Activated effector memory CD4-positive, alpha-beta T cell treated with anti-CD3 and anti-CD28 coated beads, Interleukin-2, amount 50 U/mL, for 16 hours (primary cell): ENCODE measurements at places on chromosomes 5 and 9.

DNA sequence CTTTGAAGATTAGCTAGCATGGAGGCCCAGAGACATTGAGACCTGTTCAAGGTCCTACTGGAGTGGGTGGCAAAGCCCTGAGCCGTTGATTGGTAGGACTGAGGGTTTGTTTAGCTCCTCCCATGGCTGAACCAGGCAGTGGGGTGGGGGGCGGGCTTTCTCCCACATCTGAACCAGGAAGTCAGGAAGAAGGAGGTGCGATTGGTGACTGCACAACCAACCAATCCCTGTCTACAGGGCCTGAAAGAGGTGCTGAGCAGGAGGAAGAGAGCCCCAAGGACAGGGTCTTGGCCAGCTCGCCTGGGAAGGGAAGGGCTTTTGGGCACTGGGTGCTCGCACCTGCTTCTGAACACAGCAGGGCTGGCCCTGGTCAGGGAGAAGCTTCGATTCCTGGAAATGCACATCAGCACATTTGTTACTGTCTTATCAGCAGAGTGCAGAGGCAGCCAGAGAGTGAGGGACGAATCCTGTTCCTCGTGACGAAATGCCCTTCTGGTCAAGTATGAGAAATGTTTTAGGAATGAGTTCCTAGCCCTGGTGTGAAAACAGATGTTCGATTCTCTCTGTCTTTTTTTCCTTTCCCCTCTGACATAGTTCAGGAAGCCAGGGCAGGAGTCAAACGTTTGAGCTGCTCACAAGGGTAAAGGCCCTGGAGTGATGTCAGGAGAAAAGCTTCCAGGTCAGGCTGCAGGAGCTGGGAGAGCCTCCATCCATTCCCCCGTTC lies 294.8 kb upstream of the KLF4 start:
- DNase-seq = no peak

DNA sequence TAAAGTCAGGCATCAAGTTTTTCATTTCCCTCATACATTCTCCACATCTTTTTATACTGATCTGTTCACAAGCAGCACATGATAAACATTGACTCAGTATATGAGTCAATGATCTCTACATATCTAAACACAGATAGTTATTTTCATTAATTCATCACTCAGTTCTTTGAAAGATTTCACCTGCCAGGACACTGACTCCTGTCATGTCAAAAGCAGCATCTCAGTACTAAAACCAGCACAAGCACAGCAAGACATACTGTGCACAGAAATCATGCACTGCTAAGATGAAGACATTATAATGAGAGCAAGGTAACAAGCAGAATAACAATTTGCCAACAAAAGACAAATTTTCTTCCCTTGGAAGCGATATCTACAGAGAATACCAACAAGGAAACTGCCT lies 206.1 kb upstream of the COX7C start:
- no peak for DNase-seq

GRCh38 chr9:124045076-124045829 lies 33.7 kb downstream of the LHX2 start:
- peak; percentile 59 for DNase-seq

- no peak for DNase-seq
These were observed 156.5 kb downstream of the ASTN2 start for GRCh38 chr9:117258184-117258866.

DNA sequence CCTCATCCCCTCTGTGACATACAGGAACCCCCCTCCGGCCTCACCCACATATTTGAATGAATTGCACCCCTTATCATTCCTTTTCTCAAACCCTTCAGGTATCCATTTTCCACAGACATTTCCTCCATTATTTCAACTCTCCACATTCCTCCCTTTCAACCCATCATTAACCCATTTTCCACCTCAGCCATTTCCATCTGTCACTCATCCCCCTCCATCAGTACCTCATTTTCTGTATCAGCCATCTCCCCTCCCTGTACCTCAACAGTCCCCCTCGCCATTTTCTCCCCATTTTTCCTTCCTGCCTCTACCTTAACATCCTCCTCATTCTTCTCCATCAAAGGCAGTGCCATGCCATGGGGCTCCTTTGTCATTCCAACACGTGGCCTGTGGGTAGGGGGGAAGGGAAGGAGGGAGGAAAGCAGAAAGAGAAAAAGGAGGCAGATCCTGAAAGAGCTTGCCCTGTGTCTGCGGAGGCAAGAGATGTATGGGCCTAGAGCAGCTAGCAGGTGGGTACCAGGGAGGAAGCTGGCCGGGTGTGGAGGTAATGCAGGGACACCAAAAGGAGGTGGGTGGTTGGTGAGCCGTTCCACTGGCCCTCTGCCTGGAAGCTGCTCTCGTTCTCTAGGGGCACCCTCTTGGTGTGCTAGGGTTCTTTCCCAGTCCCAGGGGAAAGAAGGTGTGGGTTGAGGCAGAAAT lies 1.5 kb downstream of the DNAJB5 start:
- peak; percentile 25 for DNase-seq

- DNase-seq = peak; percentile 80
These were observed 3.4 kb downstream of the LMNB1 start for GRCh38 chr5:126780165-126780827.

GRCh38 chr5:79464695-79465332 lies 49.1 kb downstream of the HOMER1 start:
- DNase-seq = no peak

- no peak for DNase-seq
These were observed 1037.3 kb upstream of the ACO1 start for GRCh38 chr9:31347082-31347617.

DNA sequence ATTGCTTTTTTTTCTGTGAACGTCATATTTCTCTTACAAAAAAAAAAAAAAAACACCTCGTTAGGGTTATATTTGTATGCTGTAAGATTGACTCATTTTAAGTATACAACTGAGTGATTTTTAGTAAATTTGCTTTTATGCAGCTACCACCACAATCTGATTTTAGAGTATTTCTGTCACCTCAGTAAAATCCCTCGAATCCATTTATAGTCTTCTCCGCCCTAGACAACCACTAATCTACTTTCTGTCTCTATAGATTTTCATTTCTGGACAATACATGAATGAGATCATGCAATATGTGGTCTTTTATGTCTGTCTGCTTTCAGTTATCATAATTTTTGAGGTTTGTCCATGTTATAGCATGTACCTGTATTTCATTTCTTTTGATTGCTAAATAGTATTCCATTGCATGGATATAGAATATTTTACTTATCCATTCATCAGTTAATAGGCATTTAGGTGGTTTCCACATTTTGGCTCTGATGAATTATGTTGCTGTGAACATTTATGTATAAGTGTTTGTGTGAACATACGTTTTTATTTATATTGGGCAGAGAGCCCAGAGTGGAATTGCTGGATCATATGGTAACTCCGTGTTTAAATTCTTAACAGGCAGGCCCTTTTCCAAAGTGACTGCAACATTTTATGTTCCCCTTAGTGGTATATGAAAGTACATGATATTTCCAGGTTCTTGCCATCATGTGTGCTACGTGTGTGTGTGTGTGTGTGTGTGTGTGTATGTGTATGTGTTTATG lies 171.4 kb downstream of the SGCD start:
- DNase-seq = no peak

DNA sequence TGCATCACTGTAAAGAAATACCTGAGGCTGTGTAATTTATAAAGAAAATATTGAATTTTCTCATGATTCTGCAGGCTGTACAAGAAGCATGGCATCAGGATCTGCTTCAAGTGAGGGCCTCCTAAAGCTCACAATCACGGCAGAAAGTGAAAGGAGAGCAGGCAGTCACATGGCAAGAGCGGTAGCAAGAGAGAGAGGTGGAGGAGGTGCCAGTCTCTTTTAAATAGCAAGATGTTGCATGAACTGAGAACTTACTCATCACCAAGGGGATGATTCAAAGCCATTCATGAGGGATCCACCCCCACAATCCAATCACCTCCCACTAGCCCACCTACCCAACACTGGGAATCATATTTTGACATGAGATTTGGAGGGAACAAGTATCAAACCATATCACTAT lies 184.5 kb upstream of the PAPPA start:
- no peak for DNase-seq

DNA sequence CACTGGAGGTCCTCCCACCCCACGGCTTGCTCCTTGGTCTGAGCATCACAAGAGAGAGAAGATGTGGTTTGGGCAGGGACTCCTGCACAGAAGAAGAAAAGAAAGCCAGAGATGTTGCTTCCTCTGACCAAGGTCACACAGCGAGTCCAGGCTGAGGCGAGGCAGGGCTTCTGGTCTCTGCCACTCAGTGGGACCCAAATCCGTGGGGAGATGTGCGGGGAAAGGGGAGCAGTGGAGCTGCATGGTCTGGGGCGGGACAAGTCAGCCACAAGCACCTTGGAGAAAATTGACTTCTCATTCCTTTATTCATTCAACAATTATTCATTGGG lies 150.9 kb downstream of the C9orf50 start:
- no peak for DNase-seq

- no peak for DNase-seq
These were observed 8.4 kb upstream of the CFAP157 start for GRCh38 chr9:127698386-127698785.

DNA sequence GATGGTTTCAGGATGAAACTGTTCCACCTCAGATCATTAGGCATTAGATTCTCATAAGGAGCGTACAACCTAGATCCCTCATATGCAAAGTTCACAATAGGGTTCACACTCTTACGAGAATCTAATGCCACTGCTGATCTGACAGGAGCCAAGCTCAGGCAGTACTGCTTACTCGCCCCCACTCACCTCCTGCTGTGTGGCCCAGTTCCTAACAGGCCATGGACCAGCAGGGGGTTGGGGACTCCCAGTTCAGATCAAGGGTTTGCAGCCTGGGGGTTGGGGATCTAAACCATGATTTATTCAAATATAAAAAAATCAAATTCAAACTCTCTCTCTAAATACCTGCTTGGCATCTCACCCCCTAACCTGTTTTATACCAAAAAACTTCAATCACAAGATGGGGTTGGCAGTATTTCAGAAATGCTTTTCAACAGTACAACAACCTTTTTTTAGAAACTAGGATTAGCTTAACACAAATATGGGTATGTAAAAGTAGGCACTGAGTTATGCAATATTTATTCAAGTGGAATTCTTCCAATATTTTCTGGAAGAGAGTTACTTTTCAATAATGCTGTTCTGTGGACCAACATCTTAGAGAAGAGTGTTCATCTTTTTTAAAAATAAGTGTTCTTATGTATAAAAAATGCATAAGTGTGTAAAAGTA lies 30.1 kb upstream of the SLC12A2 start:
- DNase-seq = no peak

GRCh38 chr9:131273146-131273855 lies 3.0 kb downstream of the FAM78A start:
- peak; percentile 71 for DNase-seq

- no peak for DNase-seq
These were observed 197.7 kb downstream of the TENT4A start for GRCh38 chr5:6910950-6911349.

- no peak for DNase-seq
These were observed 155.5 kb downstream of the RAB3C start for GRCh38 chr5:58738336-58738735.

DNA sequence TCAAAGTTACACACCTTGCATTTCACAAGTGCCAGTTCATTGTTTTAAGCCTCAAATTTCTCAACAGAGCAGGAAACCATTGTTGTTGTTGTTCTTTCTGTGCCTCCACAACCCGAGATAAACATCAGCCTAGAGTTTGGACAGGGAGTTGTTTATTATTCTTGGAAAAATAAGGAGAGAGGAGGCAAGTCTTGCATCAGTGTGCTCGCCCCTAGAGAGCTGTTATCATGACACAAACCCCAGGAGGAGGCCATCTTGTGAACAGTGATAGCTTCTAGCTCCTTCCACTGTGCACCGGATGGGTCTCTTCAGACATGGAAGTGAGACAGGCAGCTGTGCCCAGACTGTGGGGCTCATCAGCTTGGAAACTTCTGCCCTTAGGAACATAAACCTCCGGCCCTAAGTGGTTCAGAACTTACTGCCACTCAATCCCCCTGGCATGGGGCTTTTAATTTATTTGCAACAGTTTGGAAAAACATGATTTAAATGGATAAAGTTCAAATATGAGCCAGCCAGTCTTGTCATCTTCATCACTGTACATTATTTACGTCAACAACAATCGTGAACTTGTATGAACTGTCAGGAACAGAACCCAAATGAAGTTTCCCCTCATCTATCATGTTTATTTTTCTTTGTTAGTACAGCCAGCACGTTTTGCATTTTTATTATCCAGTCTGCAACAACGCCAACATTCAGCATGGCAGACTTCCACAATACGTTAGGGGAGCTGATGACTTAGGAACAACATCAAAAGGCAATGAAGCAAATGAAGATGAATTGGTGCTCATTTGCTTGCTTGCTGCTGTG lies 181.7 kb upstream of the S1PR3 start:
- no peak for DNase-seq

GRCh38 chr5:101977729-101978345 lies 318.2 kb downstream of the SLCO4C1 start:
- no peak for DNase-seq

- DNase-seq = no peak
These were observed 229.9 kb downstream of the SGCD start for GRCh38 chr5:156556666-156557406.

GRCh38 chr5:76341651-76342334 lies 61.3 kb upstream of the IQGAP2 start:
- DNase-seq = no peak

DNA sequence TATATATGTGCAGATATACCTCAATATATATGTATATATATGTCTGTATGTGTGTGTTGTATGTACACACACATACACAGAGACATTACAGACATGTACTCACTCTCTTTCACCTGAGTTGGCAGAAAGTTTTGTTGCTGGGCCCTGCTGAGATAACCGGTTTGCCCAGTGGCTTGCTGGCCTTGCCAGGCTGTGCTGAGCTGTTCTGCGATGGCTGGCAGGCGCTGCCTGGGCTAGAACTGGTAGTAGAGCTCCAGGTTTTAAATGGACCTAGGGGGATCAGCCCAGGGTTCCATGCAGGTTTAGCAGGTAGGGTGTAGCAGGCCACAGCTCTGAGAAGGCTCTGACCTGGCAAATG lies 394.3 kb downstream of the GADD45G start:
- DNase-seq = no peak

GRCh38 chr5:141533897-141534296 lies 45.0 kb downstream of the PCDHGC5 start:
- DNase-seq = no peak

GRCh38 chr5:115317320-115317719 lies 20.9 kb upstream of the CCDC112 start:
- DNase-seq = no peak

GRCh38 chr9:107994648-107995047 lies 505.1 kb upstream of the KLF4 start:
- no peak for DNase-seq

GRCh38 chr9:33320230-33320567 lies 29.9 kb downstream of the NFX1 start:
- DNase-seq = no peak
